ENCODE measurements at places on chromosomes 3 and 15.

DNA sequence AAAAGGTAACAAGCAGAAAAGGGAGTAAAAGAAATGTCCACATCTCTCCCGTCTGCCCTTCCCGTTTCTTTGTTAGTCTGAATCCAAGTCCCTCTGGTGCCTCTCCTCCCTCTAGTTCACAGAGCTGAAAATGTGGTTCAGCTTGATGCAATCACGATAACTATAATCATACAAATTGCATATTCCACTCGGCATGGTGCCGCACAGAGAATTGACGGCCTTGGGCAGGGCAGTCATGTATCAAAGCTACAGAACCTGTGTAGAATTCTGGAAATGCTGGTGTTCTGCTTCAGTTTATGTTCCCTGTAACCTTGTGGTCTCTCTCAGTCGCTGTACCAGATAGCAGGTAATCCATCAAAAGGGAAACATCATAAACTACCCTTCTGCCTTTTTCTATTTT, 562.9 kb upstream of the CBLB start:
- no peak for DNase-seq

DNA sequence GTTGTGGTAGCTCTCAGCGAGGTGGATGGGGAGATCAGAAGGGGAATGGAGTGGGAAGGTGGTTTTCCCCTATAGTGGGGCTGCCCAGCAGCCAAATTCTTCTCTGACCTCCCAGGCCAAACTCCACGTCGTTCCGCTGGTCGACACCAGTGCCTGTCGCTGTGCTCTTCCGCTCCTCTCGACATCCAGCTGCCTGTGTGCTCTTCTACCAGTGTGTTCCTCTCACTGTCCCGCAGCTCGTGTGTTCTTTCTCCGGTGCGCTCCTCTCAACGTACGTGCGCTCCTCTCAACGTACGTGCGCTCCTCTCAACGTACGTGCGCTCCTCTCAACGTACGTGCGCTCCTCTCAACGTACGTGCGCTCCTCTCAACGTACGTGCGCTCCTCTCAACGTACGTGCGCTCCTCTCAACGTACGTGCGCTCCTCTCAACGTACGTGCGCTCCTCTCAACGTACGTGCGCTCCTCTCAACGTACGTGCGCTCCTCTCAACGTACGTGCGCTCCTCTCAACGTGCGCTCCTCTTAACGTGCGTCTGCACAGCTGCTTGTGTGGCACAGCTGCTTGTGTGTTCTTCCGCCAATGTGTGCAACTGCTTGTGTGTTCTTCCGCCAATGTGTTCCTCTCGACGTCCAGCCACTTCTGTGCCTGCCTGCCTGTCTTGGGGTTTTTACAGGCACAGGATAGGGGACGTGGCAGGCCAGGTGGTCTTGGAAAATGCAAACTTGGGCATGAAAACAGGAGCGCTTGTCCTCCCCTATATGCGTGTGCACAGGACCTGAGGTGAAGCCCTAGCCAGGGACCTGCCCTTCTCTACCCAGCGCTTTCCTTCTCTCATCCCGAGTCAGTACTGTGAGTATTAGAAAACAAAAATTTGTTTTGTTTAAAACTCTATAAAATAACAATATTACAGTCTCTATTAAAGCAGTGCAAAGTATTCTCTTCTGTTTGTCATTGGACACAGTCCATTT, 991.1 kb downstream of the GBE1 start:
- no peak for DNase-seq

DNA sequence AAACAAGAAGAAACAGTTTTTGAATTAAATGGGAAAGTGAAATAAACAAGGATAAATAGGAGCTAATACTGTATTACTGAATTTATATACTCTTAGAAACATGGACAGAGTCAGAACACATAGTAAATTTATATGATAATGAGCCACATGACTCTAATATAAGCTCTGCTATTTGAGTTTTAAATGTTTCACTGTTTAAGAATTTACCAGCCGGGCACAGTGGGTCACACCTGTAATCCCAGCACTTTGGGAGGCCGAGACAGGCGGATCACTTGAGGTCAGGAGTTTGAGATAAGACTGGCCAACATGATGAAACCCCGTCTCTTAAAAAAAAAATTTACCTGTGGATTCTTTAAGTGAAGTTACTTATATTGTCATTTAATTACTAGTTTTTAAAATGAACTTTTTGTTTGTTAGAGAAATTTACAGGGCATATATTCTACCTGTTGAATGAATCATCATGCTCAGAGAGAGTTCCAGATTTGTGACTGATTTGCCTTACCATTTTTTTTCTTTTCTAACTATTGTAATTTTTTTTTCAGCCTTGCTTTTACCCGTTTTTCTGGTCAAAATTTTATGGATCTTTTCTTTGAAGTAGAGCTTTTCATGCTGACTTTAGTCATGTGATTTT, 125.7 kb downstream of the TCF12 start:
- DNase-seq, result no peak

- no peak for DNase-seq
Observed at GRCh38 chr3:25457671-25458419, 29.8 kb downstream of the RARB start.

DNA sequence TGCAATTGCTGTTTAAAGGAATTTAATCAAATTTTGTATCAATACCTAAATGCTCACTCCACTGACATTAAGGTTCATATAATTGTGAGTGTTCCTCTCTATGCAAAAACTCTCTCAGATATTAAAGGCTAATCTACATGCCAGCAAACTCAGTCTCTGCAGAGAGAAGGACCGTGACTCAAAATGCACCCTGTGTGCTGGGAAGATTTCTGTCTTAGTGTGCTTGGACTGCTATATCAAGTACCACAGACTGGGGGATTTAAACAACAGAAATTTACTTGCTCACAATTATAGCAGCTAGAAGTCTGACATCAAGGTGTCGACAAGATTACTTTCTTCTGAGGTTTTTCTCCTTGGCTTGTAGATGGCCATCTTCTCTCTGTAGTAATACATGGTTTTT, 18.6 kb upstream of the PFN2 start:
- no peak for DNase-seq

GRCh38 chr3:172750069-172750367, 508 bp upstream of the ECT2 start:
- no peak for DNase-seq
